G401 (cell line): ENCODE measurements at places on chromosomes 4 and X.

DNA sequence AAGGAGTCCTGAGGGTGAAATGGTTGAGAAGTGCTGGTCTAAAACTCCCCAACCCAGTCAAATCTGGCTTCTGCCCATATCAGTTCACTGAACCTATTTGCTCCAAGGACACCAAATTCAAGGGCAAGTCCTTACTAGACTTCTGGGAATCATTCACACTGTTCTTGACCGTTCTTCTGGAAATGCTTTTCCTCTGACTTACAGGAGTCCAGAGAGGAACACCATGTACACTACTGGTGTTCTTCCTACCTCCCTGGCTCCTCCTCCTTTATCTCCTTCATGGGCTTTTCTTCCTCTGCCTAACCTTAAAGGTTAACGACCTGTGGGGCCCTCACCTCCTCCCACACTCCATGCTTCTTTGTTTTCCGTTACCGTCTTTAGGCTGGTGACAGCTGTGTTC lies 281.3 kb downstream of the FRMPD4 start:
- DNase-seq = no peak

GRCh38 chr4:172892300-172892699 lies 276.3 kb upstream of the GALNT7 start:
- no peak for DNase-seq

- DNase-seq = no peak
Measured at GRCh38 chr4:74481891-74482609, 37.1 kb downstream of the AREG start.

GRCh38 chrX:133482056-133482952 lies 67.0 kb upstream of the GPC4 start:
- DNase-seq = no peak

- no peak for DNase-seq
Measured at GRCh38 chr4:162684371-162684700, 482.4 kb downstream of the NAF1 start.

DNA sequence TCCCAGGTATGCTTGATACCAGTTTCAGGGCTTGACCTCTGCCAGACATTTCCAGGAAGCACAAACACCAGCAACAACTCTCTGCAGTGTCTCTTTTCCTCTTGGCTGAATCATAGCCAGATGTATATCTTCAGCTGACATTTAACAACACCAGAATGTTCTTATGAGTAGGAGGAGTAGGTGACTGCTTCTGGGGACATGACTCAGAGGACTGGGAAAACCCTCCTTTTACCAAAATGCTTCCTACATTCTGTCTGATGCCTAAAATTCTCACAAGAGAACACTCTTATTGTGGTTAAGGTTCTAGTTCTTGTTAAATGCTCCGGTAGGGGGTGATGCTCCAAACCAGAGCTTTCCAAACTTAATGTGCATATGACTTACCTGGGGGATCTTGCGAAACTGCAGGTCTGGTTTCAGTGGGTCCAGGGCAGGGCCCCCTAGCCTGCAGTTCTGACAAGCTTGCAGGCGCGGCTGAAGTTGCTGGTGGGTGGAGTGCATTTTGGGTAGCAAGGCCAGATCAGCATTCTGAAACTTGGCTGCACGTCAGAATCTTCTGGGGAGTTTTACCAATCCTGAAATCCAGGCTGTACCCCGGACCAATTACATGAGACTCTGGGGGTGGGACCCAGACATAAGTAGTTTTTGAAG lies 329.3 kb upstream of the RPS6KA3 start:
- DNase-seq = no peak

DNA sequence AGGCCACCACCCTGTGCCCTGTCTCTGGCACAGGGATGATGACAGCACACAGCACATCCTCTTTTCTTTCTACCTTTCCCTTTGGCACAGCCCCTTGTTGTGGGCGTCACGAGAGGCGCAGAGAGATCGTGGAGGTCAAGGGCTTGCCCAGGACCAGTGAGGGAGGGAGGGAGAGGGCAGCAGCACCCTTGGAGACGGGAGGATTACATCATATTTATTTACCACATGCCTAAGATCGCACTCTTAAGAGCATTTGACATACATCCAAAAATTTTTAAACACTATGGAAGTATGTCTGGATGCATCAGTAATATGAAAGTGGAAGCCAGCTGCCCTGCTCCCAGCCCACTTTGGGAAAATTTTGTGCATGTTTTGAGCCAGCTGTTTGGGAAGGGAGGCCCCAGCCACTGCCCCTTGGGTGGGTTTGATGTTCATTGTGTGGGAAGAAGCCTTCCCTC lies 12.7 kb downstream of the WFS1 start:
- DNase-seq = no peak

GRCh38 chr4:102569200-102569599 lies 68.0 kb downstream of the NFKB1 start:
- DNase-seq = no peak

GRCh38 chr4:48642421-48643374 lies 137.4 kb downstream of the FRYL start:
- DNase-seq = no peak

GRCh38 chr4:136865526-136865925 lies 666.8 kb downstream of the PCDH18 start:
- no peak for DNase-seq

DNA sequence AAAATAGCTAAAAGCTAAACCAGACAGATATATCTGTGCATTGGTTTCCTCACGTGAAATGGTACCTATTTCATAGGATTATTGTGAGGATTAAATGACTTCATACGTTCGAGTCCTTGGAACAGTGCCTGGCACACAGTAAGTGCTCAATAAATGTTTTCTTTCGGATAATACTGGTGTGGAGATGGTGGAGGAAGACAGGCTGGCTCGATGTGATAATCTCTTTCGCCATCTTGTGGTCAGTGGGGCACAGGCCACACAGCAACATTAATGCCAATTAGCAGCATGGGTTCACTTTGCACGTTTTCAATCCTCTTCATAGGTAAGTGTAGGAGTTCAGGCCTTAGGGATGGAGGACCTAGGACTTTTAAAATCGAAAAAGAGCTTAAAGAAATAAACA lies 9.3 kb downstream of the PAGE4 start:
- DNase-seq = peak; percentile 67

- DNase-seq = no peak
Measured at GRCh38 chr4:95348418-95348817, 200.4 kb downstream of the UNC5C start.

DNA sequence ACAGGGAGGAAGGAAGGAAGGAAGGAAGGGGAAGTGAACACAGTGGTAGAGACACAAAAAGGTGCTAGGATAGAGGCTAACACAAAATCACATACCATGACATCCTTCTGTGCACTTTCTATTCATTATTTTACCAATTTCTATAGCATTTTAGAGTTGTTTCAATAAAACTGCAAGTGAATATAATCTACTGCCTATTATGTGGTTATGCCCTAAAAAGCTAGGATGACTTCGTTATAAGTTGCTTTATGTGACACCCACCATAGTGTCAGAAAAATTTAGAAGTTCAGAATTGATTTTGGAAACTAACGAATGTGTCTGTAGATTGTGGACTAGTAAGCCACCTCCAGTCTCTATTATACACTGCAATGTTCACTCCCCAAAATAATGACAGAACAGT lies 59.4 kb upstream of the EDNRA start:
- DNase-seq = no peak

- DNase-seq = no peak
Measured at GRCh38 chrX:3440981-3441380, 94.5 kb upstream of the MXRA5 start.

GRCh38 chr4:2832309-2832980 lies 11.2 kb upstream of the ADD1 start:
- DNase-seq = no peak

DNA sequence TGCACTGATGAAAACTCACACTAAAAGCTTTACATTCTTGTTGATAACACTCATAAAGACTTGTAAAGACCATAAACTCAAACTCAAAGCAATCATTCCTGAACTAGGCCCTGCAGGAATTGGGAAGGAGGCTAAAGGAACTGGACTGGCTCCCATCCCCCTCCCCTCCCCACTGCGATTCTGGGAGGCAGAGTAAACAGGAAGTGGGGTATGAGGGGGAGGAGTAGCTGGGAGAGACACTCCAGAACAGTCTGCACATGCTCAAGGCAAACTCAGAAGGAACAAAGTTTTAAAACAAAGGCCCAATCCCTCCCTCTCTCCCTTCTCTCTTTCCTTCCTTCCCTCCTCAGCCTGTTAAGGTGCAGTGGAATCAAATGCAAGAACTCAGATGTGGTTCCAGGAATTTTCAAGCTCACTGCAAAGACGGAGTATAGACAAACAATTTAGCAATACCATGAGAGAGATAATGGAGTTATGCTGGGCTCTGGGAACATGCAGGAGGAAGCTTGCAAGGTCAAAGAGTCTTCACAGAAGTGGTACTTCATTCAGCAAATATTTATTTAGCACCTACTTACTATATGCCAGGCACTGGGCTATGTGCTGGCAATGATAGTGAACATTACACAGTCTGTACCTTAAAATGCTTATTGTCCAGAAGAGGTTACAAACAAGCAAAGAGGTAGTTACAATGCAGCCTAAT lies 15.9 kb downstream of the MID1IP1 start:
- no peak for DNase-seq

GRCh38 chr4:113125418-113125817 lies 76.0 kb downstream of the ANK2 start:
- DNase-seq = no peak

DNA sequence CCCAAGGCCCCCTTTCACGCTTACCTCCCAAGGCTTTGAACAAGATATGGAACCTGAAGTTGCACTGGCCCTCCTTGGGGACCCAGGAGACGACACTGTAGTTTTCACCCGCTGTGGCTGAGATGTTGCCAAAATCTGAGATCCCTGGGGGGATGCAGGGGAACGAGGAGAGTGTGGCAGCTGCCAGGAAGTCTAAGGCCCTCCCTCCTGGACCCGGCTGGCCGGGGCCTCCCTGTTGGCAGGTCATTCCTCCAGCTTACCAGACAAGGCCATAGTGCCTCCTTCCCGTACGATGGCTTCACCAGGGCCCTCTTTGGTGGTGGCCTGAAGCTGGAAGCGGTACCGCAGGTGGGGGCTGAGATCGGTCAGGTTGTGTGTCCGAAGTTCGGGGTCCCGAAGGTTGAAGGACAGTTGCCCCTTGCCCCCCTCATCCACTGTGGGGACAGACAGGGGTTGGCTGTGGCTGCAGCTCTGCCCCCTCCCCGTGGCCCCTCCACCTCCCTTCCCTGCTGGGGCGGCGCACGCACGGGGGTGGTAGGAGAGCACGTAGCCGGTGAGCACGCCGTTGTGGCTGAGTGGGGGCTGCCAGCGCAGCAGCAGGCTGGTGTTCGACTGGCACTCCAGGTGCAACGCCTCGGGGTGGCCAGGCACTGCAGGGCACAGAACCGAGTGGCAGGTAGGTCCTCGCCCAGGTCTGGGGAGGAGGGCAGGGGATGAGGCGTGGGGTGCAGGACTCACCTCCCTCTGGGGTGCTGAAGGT lies 21.2 kb downstream of the L1CAM start:
- no peak for DNase-seq

DNA sequence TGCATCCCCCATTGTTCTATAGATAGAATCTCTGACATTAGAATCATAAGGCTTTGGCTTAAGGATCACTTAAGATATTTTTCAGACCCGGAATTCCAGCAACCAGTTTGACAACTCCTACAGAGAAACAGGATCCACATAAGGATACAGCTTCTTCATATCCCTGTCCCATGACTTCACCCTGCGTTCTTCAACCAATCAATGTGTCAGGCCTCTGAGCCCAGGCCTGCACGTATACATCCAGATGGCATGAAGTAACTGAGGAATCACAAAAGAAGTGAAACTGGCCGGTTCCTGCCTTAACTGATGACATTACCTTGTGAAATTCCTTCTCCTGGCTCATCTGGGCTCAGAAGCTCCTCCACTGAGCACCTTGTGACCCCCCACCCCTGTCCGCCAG lies 85.1 kb downstream of the MFAP3L start:
- DNase-seq = no peak

DNA sequence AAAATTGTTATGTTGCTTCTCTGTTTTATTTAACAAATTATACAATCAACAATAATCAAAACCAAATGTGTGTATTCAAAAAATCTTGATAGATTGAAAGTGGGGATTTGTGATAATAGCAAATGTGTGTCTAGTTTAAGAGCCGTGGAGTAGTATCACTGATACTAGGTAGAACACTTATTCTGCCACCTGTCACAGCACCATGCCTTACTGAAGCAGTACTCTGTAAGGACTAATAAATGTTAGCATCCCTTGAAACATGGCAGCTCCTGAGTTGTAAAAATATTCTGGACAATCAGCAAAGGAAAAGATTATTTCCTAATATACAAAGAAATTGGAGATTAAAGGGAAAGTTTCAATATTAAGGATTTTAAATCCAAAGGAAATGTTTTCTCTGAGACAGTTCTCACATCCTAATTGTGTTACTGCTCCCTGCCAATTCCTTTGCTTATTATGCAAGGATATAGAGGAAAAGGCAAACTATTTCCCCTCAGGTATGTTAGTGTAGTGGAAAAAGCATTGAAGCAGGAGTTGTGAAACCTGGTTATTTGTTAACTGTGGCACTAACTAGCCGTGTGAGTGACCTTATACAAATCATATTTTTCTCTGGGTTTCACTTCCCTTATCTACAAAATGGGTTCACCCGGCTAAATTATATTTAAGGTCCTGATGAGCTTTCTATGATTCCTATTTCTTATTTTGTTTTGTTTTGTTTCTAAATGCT lies 303.1 kb downstream of the ARHGAP24 start:
- no peak for DNase-seq

GRCh38 chrX:3811331-3812311 lies 98.2 kb upstream of the PRKX start:
- DNase-seq = peak; percentile 63

DNA sequence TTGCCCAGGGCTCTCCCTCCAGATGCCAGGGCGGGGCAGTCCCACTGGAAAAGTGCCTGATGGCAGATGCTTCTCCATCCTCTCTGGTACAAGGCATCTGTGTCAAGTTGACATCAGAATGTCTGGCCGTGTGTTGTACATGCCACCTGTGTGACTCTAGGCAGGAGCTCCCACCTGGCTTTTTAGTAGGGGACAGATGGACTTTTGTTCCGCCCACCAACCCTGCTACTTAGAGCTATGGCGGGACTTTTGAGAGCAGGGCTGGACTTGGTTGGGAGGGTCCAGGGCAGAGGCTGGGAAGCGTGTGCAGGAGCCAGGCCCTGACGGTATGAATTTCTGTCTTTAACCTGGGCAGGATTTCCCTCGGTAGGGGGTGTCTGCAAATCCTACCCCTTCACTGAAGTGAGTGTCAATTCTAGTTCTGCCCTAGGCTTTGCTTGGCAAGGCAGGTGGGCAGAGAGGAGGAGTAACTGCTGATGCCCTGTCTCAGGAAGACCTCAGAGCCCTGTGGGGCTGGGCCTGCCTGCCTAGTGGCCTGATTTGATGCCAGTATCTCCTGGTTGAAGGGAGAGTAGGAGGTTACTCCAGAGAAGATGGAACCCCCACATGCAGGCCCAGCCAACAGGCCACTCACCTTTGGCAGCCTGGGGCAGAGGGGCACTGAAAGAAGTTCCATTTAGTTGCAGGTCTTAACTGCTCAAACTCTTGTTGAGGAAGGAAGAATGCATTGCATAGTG lies 99.1 kb downstream of the PJA1 start:
- DNase-seq = no peak

DNA sequence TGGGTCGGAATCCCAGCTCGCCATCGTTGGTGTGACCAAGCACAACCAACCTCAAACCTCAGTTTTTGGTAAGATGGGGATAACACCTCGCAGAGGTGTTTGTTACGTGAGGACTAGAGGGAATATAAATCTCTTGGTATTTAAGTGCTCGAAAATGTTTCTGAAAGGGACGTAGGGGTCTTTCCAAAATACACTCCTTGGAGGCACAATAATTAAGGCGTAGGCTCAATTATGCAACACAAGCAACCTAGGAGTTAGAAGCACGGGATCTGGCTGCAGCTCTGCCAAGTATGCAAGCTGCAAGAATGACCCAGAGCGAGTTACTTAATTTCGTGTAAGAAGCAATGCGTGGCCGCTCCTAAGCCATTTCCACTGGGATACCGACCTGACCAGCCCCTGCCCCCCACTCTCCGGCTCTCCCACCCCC lies 552 bp downstream of the ADH5 start:
- DNase-seq = peak; percentile 80
